ENCODE measurements at places on chromosomes 12 and 14. TPM values are rescaled to one million over a fixed set of nuclear protein-coding genes. Genes with fewer than 3 reads are reported as not detected.

GRCh38 chr12:104751120-104751519 lies 207.0 kb downstream of the SLC41A2 start:
- no peaks in the 10 kb centered on the region for H3K27me3 ChIP-seq
- peaks cover 41% of the 10 kb centered on the region for H3K4me1 ChIP-seq
- DNase-seq, result no peak
- no peak overlapping the region for H3K27ac ChIP-seq
- H3K36me3 ChIP-seq, result no peaks in the 10 kb centered on the region
- no peak overlapping the region for H3K4me3 ChIP-seq

DNA sequence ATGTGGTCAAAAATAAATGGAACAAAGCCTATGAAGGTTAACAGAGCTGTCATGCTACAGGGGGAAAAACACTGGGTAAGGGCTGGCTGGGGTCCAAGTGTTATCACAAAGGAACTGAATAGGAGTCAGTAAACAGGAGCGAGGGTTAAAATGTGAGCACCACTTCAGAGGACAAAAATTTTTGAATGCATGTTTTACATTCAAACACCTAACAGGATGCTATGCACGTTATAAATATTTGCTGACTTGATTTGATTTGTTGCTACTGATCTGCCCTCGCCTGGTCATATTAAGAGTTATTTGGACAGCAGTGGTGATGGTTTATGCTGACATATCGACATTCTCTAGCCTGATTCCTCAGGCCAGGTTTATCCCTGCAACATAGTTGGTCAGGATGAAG lies 7.4 kb upstream of the KTN1 start:
- H3K27ac ChIP-seq, result no peak overlapping the region
- H3K27me3 ChIP-seq, result peaks cover 6% of the 10 kb centered on the region
- no peak for DNase-seq
- H3K4me3 ChIP-seq, result no peak overlapping the region
- H3K4me1 ChIP-seq, result peaks cover 10% of the 10 kb centered on the region
- peaks cover 4% of the 10 kb centered on the region for H3K36me3 ChIP-seq

DNA sequence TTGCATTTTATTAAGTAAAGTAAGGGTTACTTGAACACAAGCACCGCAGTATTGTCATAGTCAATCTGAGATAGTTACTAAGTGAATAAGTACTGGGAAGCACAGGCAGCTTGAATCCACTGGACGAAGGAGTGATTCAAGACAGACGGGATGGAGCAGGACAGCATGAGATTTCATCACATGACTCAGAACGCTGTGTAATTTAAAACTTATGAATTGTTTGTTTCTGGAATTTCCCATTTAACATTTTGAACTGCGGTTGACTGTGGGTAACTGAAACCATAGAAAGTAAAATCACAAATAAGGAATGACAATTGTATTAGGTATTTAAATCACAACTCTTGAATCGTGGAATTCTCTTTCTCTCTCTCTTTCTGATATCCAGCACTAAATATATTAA lies 1630.4 kb upstream of the SEL1L start:
- no peaks in the 10 kb centered on the region for H3K4me1 ChIP-seq
- no peaks in the 10 kb centered on the region for H3K27me3 ChIP-seq
- H3K36me3 ChIP-seq, result no peaks in the 10 kb centered on the region

NR1H4 gene
- not detected for total RNA-seq

CLEC7A gene
- total RNA-seq, result not detected

All from activated CD4-positive, alpha-beta memory T cell treated with anti-CD3 and anti-CD28 coated beads for 36 hours (primary cell).